Cerebellar cortex (tissue), 1 donor: ENCODE measurements at places on chromosomes 2 and 18.

- no peak for DNase-seq
Measured at GRCh38 chr2:65386989-65387388, 45.4 kb downstream of the SPRED2 start.

DNA sequence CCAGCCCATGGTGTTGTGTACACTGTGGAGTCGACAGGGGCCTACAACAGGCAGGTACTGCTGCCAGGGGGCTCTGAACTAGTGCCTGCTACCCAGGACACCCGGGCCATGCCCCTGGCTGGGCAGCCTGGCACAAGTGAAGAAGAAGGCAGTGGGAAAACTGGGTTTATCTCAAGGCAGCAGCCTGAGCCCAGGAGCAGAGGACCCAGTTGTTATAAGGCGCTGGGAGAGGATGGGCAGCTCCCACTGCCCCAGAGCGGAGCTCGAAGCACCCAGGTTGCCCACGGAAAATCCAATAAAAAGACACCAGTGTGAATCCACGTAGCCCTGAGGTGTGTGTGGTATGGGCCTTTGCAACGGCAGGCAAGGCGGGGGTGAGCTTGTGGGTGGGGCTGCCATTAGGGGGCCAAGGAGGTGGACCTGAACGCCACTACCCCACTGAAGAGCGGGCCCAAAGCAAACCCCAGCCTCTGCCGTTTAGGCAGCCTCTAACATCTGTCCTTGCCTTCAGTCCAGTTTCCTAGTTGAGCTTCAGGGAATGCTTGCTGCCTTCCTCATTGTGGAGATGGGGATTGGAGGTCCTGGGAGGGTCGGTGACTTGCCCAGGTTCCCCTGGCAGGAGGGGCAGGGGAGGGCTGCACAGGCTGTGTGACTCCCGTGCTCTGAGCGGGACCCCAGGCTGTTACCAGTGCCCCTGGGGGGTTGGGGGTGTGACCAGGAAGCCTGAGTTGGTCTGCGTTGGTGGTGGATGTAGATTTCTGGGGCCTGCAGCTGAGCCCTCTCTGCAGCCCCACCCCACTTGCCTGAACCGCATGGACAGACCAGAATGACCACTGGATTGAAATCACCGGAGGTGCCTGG is 16.0 kb downstream of the ARID5A start:
- DNase-seq = no peak

GRCh38 chr2:71001981-71002570 is 7.4 kb upstream of the TEX261 start:
- no peak for DNase-seq

GRCh38 chr2:181312515-181312927 is 144.7 kb upstream of the ITGA4 start:
- no peak for DNase-seq

GRCh38 chr2:180291060-180291459 is 284.0 kb upstream of the CWC22 start:
- DNase-seq = no peak

- DNase-seq = no peak
Measured at GRCh38 chr2:95073856-95074662, 47.5 kb downstream of the MRPS5 start.

DNA sequence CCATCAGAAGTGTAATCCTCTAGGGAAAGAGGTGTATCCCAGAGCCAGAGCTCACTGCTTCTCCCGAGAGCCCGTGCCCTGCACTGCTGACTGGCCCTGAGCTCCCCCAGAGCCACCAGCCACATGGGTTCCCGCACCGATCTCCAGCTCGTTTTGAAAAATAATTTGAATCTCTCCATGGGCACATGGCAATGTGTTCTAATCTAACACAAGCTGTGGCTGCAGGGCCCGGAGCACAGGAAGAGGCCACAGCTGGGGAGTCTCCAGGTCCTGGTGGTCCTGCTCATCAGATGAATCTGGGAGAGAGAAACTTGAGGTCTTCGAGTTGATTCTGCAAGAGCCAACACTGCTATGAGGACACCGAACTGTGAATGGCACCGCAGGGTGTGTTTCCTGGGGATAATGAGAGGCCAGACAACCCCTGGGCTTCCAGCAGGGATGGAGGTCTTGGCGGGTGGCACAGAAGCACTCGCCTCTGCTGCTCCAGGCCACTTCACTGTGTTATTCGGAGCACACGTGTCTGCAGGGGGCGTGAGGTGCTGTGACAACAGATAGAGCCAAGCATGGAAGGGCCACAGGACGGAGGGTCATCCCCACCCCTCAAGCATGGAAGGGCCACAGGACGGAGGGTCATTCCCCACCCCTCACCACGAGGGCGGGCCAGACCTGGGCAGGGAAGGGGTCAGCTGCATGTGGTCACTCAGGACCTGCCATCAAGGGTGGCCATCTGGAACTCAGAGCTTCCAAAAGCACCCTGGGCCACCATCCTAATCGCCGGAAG is 196.8 kb downstream of the NDUFA10 start:
- no peak for DNase-seq

DNA sequence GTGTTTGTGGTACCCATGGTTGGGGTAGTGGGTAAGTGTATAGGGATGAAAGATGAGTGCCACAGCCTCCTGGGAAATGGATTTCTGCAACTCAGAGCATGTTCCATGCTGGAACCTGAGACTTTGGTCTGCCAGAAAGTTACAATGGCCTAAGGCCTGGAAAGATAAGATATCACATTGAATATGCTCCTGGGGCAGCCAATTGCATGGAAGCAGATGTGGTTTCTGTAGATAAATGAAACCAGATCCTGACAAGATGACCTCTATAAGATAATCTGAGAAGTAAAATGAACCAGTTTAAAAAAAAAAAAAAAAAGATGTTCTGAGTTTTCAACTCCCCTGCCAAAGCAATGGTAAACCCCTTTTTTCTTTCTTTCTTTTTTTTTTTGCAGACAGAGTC is 91.4 kb upstream of the NCK2 start:
- no peak for DNase-seq

DNA sequence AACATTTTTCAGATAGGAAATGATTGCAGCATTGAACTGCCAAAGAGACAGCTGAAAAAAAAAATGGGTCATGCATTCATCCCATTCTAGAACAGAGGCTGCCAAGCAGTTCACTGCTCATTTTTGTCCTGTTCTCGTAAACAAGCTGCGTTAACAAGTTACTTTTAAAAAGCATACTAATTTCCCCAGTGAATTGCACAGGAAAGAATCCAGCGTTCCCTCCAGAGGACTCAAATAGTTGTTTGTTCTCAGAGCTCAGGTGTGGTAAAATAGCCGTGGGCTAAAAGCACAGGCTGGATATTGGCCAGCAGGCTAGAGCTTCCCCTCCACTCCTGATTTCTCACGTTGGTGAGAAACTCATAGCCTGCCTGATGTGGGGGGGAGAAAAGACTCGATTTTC is 76.1 kb upstream of the AQP4 start:
- DNase-seq = peak; percentile 14

DNA sequence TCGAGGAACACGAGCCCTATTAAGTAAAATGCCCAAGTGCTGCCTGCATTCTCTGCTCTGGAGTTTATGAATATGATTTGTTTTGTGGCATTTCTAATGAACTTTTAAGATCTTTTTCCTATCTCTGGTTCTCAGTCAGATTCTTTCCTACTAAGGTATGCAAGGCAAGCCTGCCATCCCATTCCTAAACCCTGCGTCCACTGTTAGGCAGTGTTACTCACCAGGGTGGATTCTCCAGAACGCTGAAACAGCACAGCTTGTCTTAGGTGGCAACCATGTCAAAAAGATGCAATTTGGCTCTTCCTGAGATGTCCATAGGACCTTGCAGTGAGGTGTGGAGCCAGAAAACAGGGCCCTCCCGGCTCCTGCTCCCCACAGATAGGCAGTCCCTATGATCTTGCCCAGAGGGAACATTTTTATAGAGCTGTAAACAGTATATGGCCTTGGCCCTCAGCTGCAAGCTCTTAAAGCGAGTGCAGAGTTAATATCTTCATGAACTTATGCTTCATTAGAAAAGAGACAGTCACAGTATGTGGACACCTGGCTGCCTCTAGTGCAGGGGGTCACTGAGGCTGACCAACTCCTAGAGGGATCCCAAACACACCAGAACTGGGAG is 84.4 kb downstream of the TPGS2 start:
- no peak for DNase-seq

DNA sequence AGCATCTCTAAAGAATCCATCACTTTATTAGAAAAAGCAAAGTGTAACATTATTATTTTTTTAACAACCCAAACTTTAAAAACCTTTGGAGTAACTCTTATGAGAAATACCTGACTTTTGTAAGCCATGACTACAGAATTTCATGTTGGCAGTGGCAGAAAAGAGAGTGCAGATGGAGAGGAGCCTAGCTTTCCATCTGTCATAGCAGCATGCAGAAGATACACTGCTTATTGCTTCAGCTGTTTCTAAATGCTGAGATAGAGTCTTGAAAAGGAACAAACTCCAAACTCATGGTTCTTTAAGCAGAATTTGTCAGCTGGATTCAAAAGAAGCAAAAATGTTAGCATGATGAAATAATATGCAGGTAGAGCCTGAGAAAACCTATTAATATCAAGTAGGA is 1130.3 kb downstream of the DPP10 start:
- peak; percentile 14 for DNase-seq

DNA sequence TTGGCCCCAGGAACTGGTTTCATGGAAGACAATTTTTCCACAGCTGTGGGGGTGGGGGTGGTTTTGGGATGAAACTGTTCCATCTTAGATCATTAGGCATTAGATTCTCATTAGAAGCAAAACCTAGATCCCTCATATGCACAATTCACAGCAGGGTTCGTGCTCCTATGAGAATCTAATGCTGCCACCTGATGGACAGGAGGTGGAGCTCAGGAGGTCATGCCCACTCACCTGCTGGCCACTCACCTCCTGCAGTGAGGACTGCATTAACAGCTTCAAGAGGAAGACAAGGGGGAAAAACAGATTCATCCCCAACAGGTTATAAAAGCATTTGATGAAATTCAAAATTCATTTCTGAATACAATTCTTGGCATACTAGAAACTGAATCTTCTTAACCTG is 38.5 kb downstream of the THAP4 start:
- peak; percentile 73 for DNase-seq

- no peak for DNase-seq
Measured at GRCh38 chr18:27838225-27838624, 338.7 kb downstream of the CDH2 start.

- no peak for DNase-seq
Measured at GRCh38 chr2:43158259-43158880, 68.0 kb downstream of the ZFP36L2 start.
